ENCODE measurements at places on chromosomes 1 and 21. TPM values are rescaled to one million over a fixed set of nuclear protein-coding genes. Genes with fewer than 3 reads are reported as not detected.
A peak's percentile ranks its signal among the peaks of the same experiment; 100 is the strongest.

- DNase-seq = no peak
These were observed 1.5 kb downstream of the S100PBP start for GRCh38 chr1:32818804-32819541.

GRCh38 chr1:2300004-2300771 is 72.1 kb downstream of the SKI start:
- no peak for DNase-seq

DNA sequence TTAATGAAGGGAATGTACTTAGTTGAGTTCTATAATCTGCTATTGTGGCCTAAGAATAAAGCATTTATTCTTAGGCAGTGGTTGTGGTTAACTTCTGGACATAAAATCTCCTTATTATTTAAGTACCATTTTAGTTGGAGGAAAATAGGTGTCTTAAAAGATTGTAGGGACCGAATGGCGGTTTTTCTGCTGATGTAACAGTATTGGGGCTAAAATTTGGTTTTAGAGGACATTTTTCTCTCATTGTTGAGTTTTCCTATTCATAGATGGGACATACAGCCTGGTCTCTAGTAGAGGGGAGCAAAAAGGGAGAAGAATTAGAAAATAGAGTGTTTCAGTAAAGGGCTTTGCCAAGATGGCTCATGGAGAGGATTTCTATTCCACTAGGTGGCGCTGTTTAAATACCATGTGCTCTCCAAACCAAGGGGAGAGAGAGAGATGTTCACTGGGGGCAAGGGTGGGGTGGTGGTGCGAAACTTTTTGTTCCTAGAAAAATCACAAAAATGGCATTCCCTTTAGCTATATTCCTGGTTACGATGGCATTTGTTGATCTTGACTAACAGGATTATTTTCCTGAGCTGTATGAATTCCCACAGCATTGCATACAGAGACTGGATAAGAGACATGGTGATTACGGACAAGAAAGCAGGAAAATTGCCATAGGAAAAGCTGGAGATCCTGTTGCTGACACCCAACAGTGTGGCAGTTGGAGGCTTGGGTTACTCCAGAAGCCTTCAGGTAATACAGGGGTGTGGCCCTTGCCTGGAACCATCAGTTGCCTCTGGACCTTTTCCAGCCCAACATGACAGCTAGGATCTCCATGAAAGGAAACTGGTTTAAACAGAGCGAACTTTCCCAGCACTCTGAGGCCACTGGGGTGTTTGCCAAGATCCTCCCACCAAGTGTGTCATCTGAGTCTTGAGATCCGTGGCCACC is 18.2 kb upstream of the FCGR2A start:
- DNase-seq = peak; percentile 81

DNA sequence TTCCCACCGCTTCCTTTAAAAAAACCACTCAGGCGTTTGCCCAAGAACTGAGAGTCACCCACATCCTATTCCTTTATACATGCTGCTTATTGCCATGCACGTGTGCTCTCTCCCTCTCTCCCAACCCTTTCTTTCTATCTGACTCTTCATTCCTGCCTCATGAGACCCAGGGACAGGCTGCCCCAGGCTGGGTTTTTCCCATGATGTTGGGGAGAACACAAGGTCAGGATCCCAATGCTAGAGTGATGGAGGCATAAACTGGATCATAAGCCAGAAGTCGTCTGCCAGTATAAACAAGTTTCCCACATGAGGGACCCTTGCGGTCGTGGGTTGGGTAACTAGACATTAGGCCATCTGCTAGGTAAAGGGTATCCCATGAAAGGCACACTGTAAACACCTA is 64.9 kb downstream of the CD2 start:
- DNase-seq = no peak

- no peak for DNase-seq
These were observed 132.7 kb downstream of the ACTL8 start for GRCh38 chr1:17887661-17888371.

DNA sequence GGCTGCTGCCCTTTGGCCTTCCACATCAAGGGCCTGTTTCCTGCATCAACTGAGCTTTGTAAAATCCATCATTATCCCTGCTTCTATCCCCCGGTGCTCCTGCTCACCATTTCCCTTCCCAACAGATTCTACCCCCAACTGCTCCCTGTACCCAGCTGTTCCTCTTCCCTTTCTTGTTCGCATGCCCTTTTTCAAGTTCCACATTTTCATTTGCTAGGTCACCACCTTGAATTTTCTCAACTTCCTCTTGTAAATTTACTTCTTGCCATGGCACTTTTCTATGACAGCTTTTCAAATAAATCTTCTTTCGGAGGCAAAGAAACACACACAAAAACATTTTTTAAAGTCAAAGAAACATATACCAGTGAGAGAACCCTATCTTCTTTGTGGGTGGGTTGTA is 330.5 kb upstream of the ADGRL2 start:
- DNase-seq = no peak

- no peak for DNase-seq
These were observed 69.7 kb upstream of the RGL1 start for GRCh38 chr1:183735069-183735860.

GRCh38 chr1:37513795-37514349 is 694 bp downstream of the MEAF6 start:
- no peak for DNase-seq

- no peak for DNase-seq
These were observed 5.4 kb upstream of the SPTA1 start for GRCh38 chr1:158691907-158692306.

GRCh38 chr1:80542231-80542630 is 1258.5 kb upstream of the ADGRL2 start:
- DNase-seq = no peak

DNA sequence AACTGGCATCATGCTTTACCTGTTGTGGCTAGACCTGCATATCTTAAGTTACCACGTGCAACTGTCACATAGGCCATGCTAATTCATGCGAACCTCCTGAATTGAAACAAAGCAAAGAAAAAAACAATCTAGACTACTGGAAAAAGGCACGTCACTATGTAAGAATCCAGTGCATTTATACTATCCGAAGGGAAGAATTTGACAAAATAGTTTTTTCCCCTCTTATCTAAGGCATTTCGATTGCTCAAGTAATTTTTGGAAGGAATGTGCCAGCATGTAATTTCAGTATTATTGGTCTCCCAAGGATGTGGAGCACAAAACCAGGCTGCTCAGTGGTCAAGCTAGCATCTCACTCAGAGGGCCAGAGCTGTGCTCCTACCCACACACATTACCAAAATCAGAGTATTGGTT is 31.5 kb upstream of the C1orf198 start:
- peak; percentile 20 for DNase-seq

GRCh38 chr1:81876901-81877733 is 76.4 kb downstream of the ADGRL2 start:
- peak; percentile 26 for DNase-seq

- no peak for DNase-seq
These were observed 31.4 kb downstream of the CLCA1 start for GRCh38 chr1:86499987-86500593.

DNA sequence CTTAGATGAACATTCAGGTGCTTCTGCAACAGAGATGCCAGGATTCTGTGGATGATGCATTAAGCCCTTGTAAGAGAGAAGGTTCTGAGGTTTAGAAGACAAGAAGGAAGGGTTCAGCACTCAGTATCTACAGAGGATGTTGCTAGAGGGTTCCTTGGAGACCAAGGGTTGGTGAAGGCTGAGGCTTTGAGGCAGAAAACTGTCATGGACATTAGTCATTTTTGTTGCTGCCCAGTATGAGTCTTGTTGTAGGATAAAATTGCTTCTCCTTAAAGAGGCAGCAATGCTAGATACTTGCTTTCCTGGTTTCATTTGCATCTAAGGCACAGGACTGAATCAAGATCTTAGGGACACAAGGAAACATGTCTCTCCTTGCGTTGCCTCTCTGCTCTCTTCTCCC is 319.4 kb upstream of the NFIA start:
- no peak for DNase-seq

DNA sequence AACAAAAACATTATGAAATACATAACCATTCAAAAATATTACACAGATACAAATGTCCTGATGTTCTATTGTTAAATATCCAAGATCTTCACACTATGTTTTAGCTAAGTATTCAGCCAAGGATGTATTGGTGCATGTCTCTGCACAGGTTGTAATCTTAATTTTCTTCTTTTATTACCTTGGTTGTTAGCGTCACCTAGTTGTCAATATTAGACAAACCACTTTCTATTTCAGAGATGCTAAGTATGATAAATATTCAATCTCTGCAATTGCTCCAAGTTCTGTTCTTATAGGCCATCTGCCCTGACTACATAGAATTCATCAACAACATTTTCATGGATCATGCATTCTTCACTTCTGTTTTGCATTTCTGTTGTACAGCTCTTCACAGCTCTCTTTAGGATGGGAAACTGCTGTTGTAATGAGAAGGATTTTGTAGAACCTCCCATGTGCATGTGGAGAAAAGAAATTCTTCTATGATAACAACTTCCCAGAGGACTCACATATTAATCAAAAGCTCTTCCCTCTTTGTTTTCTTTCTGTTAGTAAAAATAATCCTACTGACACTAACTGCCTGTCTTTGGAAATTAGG is 380.1 kb downstream of the NUF2 start:
- DNase-seq = no peak

DNA sequence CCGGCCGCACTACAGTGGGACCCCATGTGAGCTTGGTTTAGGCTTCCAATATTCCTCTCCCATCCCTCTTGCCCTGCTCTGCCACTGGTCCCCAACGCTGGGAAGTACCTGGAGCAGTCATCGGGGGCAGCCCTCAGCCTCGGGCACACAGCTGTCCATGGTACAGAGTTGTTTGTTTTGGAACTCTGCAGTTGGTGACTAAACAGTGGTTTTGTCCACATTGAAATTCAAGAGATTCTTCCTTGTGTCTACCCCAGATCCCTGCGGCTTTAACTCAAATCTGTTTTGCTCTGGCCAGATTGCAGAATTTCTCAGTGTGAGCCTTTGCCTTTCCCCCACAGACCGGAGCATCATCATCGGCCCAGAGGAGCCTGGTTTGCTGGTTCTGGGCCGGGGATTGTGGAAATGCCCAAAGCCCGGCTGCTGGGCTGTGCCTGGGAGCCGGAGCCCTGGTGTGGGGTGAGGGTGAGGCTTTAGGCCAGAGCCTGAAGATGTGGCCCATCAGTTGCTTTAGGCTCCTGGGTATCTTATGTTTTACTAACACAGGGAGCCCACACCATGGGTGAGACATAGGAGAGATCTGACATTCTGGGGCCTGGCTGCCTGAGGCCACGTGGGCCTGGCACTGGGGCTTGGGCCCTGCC is 93.2 kb downstream of the ARHGEF10L start:
- DNase-seq = peak; percentile 66

DNA sequence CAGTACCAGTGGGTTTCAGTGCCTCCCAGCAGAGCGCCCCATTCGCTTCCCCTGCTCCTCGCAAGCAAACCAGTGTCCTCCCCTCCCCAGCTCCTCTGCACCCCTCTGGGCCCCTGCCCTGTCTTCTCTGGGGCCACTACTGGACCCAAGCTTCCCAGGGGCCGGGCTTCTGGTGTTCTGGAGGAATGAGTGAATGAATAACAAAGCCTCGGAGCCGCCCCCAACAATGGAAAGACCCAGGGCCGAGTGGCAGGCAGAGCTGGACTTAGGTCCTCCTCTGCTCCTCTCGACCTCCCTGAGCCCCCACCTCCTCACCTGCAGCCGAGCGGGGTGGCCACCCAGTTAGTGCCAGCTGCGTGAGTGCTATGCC is 37.6 kb downstream of the MATN1 start:
- DNase-seq = no peak

GRCh38 chr1:75394386-75395139 is 216.4 kb downstream of the SLC44A5 start:
- no peak for DNase-seq

DNA sequence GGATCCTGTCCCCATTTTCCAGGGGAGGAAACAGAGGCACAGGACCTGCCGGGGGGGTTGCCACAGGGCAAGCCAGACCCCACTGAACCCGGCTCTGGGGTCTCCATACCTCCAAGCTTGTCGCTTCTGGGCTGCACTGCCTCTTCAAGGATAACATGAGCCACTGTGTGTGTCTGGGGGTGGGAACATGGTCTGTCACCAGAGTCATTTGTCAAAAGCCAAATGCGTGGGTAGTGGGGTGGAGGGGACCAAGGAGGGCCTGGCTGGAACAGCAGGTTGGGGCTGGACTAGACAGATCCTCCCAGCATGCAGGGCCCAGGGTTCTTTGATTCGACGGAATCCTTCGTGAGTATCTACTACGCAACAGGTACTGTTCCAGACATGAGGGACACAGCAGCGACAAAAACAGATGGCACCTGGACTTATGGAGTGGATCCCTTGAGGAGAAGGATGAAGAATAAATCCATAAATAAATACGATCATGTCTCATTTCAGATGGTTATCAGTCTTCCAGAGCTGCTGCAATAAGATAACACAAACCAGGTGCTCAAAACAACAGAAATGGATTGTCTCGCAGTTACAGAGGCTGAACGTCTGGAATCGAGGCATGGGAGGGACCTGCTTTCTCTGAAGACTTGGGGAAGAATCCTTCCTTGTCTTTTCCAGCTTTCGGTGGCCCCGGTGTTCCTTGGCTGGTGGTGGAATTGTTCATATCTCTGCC is 28.7 kb downstream of the C1QB start:
- DNase-seq = no peak

- no peak for DNase-seq
These were observed 225.6 kb upstream of the MAP1LC3C start for GRCh38 chr1:242224461-242224860.

GRCh38 chr1:33297911-33298622 is 22.8 kb downstream of the A3GALT2 start:
- no peak for DNase-seq

- no peak for DNase-seq
These were observed 27.7 kb downstream of the CD34 start for GRCh38 chr1:207883104-207883651.

DNA sequence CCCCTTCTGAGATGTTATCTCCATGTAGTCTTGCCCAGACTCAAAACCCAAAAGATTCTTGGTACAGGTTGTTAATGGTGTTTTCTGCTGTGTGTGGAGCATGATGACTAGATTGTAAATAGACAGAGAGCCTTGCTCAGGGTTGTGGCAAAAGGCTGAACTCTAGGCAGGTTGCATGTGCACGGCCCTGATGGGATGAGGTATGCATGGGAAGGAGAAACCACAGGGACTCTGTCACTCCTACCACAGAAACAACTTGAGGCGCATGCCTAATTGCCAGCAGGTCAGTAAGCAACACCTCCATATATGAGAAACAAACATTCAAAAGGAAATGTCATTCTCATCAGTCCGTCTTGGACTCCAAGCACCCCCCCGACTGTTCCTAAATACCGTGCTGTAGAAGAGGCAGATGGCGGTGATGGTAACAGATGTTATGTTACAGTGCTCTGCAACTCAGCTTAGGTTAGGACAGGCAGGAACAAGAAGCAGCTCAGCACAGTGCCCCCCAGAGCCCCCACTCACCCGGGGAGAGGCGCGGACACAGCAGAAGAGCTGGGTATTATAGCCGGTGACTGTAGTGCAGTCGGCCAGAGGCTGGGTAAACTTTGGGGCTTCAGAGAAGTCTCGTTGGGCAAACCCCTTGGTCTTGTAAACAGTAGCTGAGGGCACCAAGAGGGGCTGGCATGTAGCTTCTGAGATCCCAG is 10.9 kb downstream of the MYBPHL start:
- DNase-seq = no peak

C4BPA gene
- total RNA-seq = not detected

APOBEC4 gene
- not detected for total RNA-seq

TESK2 gene
- 0.84 TPM for total RNA-seq

SLC35D1 gene
- total RNA-seq = 15.2 TPM

CA14 gene
- total RNA-seq = not detected

TLR5 gene
- total RNA-seq = not detected

TFAP2E gene
- total RNA-seq = not detected

OR2T29 gene
- total RNA-seq = not detected

TINAGL1 gene
- 257 TPM for total RNA-seq

FLG2 gene
- total RNA-seq = not detected

HES2 gene
- 3.9 TPM for total RNA-seq

WNT3A gene
- not detected for total RNA-seq

All from A172 (cell line).